Foreskin keratinocyte (primary cell): ENCODE measurements at places on chromosomes 11 and 22. TPM values are rescaled to one million over a fixed set of nuclear protein-coding genes. Genes with fewer than 3 reads are reported as not detected.

SLC25A18 gene
- polyA plus RNA-seq, result not detected in 2 replicates

FLRT1 gene
- polyA plus RNA-seq, result not detected in 2 replicates

TMEM191B gene
- polyA plus RNA-seq, result 0.87 and 4.1 TPM in 2 replicates

TSGA10IP gene
- polyA plus RNA-seq, result not detected in 2 replicates

TRPM5 gene
- polyA plus RNA-seq, result not detected in 2 replicates

ASPHD2 gene
- 5.4 and 6.1 TPM in 2 replicates for polyA plus RNA-seq

ALKBH8 gene
- 2.8 TPM in 2 replicates for polyA plus RNA-seq

LSP1 gene
- 1.3 and 1.7 TPM in 2 replicates for polyA plus RNA-seq

OAF gene
- 23.0 and 24.2 TPM in 2 replicates for polyA plus RNA-seq

MS4A4A gene
- not detected in 2 replicates for polyA plus RNA-seq

MRTFA gene
- 17.0 and 18.6 TPM in 2 replicates for polyA plus RNA-seq

PTDSS2 gene
- polyA plus RNA-seq, result 33.1 and 38.2 TPM in 2 replicates

ARFIP2 gene
- 53.7 and 60.4 TPM in 2 replicates for polyA plus RNA-seq

MPZL2 gene
- polyA plus RNA-seq, result 25.3 and 34.0 TPM in 2 replicates

BRSK2 gene
- polyA plus RNA-seq, result 0.08 and 0.18 TPM in 2 replicates

GRK3 gene
- polyA plus RNA-seq, result 2.9 and 4.4 TPM in 2 replicates

OR51I1 gene
- polyA plus RNA-seq, result not detected in 2 replicates

MMP8 gene
- polyA plus RNA-seq, result not detected in 2 replicates

RIC3 gene
- 0.02 and 0.10 TPM in 2 replicates for polyA plus RNA-seq

MMP26 gene
- not detected in 2 replicates for polyA plus RNA-seq

SLC22A9 gene
- polyA plus RNA-seq, result not detected in 2 replicates

DDX25 gene
- polyA plus RNA-seq, result 0.02 TPM in 1 of 2 replicates, not detected in the other

APOBEC3G gene
- 2.4 and 2.9 TPM in 2 replicates for polyA plus RNA-seq

LDHAL6A gene
- not detected in 2 replicates for polyA plus RNA-seq

PNPLA3 gene
- 3.4 and 4.0 TPM in 2 replicates for polyA plus RNA-seq

MMP13 gene
- not detected in 2 replicates for polyA plus RNA-seq

CRACR2B gene
- polyA plus RNA-seq, result 1.2 and 2.1 TPM in 2 replicates

NLRP6 gene
- polyA plus RNA-seq, result not detected in 2 replicates
